ENCODE measurements at places on chromosomes 12 and 14. TPM values are rescaled to one million over a fixed set of nuclear protein-coding genes. Genes with fewer than 3 reads are reported as not detected.

The TMEM132C gene
- total RNA-seq, result not detected

The SERPINA12 gene
- total RNA-seq, result not detected

The EIF2B2 gene
- total RNA-seq, result 50.8 TPM

The TPPP2 gene
- not detected for total RNA-seq

The GOLT1B gene
- total RNA-seq, result 45.6 TPM

The DYRK4 gene
- total RNA-seq, result 23.2 TPM

The KRT8 gene
- total RNA-seq, result 0.70 TPM

The PTPRO gene
- 1.2 TPM for total RNA-seq

The IFI27L2 gene
- total RNA-seq, result 406 TPM

The DUSP16 gene
- 6.5 TPM for total RNA-seq

The NPFF gene
- total RNA-seq, result not detected

The TTC9 gene
- 0.23 TPM for total RNA-seq

The TSPAN19 gene
- total RNA-seq, result under 0.01 TPM

The MFAP5 gene
- total RNA-seq, result 124 TPM

The LRRC10 gene
- total RNA-seq, result not detected

The HELB gene
- 2.9 TPM for total RNA-seq

The SERPINA9 gene
- not detected for total RNA-seq

The BCL11B gene
- total RNA-seq, result under 0.01 TPM

The CDKN1B gene
- total RNA-seq, result 16.1 TPM

The CLEC4E gene
- total RNA-seq, result not detected

The SERPINA5 gene
- 0.12 TPM for total RNA-seq

The CIT gene
- total RNA-seq, result 6.3 TPM

The PLEKHG3 gene
- total RNA-seq, result 6.2 TPM

The CISTR gene
- total RNA-seq, result not detected

The PRB2 gene
- total RNA-seq, result not detected

The FAR2 gene
- total RNA-seq, result 2.2 TPM

The PZP gene
- total RNA-seq, result not detected

The GPR132 gene
- total RNA-seq, result not detected

The KRT81 gene
- total RNA-seq, result not detected

The PHLDA1 gene
- total RNA-seq, result 33.2 TPM

The CACNA2D4 gene
- total RNA-seq, result not detected
